ENCODE measurements at places on chromosomes 6 and 20. TPM values are rescaled to one million over a fixed set of nuclear protein-coding genes. Genes with fewer than 3 reads are reported as not detected.
A peak's percentile ranks its signal among the peaks of the same experiment; 100 is the strongest.

DNA sequence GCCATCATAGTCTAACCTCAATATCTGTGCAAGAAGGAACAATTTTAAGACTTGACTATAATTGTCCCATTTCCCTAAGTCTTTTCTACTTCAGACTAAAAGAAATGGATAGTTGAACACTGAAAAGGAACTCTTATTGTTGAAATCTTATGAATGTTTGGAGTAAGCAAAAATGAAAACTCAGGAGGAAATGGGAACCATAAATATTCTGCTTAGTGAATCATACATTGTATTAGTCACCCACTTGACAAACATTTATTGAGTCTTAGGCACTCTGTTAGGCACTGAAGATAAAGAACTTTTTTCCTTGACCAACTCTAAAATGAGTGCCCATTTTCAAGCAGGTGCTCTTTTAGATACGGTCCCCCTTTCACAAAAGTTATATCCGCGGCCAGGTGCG, 8.7 kb downstream of the CCDC170 start:
- H3K4me3 ChIP-seq = no peak overlapping the region
- H3K27me3 ChIP-seq = no peaks in the 10 kb centered on the region
- H3K27ac ChIP-seq = no peak overlapping the region
- no peaks in the 10 kb centered on the region for H3K36me3 ChIP-seq
- DNase-seq = no peak

DNA sequence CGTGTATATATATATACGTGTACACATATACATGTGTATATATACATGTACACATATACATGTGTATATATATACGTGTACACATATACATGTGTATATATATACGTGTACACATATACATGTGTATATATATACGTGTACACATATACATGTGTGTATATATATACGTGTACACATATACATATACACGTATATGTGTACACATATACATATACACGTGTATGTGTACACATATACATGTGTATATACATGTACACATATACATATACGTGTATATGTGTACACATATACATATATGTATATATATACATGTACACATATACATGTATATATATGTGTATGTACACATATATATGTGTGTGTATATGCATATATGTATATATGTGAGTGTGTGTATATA, 317.2 kb downstream of the LAMA2 start:
- H3K27me3 ChIP-seq = no peaks in the 10 kb centered on the region
- no peak for DNase-seq
- H3K4me1 ChIP-seq = no peaks in the 10 kb centered on the region
- H3K27ac ChIP-seq = no peak overlapping the region

- H3K27me3 ChIP-seq = peaks cover 4% of the 10 kb centered on the region
- H3K36me3 ChIP-seq = no peaks in the 10 kb centered on the region
- no peak overlapping the region for H3K4me3 ChIP-seq
Measured at GRCh38 chr6:44329858-44330257, 12.6 kb upstream of the SPATS1 start.

The LY6G6C gene
- not detected for total RNA-seq

- H3K36me3 ChIP-seq = no peaks in the 10 kb centered on the region
- no peak overlapping the region for H3K4me3 ChIP-seq
- peak; percentile 65 for DNase-seq
- H3K27me3 ChIP-seq = no peaks in the 10 kb centered on the region
Measured at GRCh38 chr6:25874822-25875562, 949 bp upstream of the SLC17A3 start.

- H3K4me3 ChIP-seq = no peak overlapping the region
- H3K27ac ChIP-seq = no peak overlapping the region
- no peaks in the 10 kb centered on the region for H3K36me3 ChIP-seq
- peaks cover 12% of the 10 kb centered on the region for H3K4me1 ChIP-seq
Measured at GRCh38 chr6:39050453-39051112, 2.0 kb downstream of the GLP1R start.

The CDKAL1 gene
- 21.3 TPM for total RNA-seq

The BTN1A1 gene
- not detected for total RNA-seq

DNA sequence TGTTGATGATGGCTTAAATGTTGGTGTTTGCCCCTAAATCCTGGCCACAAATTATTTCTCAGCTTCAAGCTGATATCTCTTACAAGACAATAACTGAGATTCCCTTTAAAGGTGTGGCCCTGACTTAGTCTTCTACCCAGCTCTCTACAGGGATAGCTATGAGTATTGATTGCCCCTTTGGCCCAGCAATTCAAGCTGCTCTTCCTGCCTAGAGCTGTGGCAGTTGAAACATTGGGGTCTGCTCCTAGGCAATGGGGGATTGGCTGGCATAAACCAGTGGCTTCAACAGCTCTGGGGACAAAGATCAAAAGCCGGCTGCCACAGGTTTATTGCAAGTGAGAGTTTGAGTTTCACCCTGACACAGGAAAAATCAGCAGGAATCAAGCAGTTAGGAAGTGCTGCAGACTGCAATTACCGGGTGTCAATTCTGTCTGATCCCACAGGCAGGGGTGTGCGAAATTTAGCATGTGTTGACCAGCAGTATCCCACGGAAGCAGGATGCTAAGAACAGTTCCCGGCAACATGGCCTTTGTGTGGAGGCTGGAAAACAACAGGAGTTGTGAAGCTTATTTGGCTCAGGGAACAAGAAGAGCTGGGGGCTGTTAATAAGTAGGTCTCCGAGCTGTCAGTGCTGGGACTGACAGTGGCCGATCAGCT, 66.2 kb upstream of the IYD start:
- H3K27me3 ChIP-seq = no peaks in the 10 kb centered on the region
- no peaks in the 10 kb centered on the region for H3K36me3 ChIP-seq
- DNase-seq = no peak
- no peaks in the 10 kb centered on the region for H3K4me1 ChIP-seq
- no peak overlapping the region for H3K27ac ChIP-seq

- peaks cover 41% of the 10 kb centered on the region for H3K36me3 ChIP-seq
- no peaks in the 10 kb centered on the region for H3K4me1 ChIP-seq
- no peaks in the 10 kb centered on the region for H3K27me3 ChIP-seq
- no peak for DNase-seq
- H3K27ac ChIP-seq = no peak overlapping the region
- no peak overlapping the region for H3K4me3 ChIP-seq
Measured at GRCh38 chr6:157139054-157139708, 184.1 kb downstream of the TMEM242 start.

The WFDC12 gene
- not detected for total RNA-seq

The SPATS1 gene
- total RNA-seq = not detected

The NANP gene
- 1.1 TPM for total RNA-seq

The PRRT1 gene
- 3.2 TPM for total RNA-seq

The SLC22A7 gene
- not detected for total RNA-seq

DNA sequence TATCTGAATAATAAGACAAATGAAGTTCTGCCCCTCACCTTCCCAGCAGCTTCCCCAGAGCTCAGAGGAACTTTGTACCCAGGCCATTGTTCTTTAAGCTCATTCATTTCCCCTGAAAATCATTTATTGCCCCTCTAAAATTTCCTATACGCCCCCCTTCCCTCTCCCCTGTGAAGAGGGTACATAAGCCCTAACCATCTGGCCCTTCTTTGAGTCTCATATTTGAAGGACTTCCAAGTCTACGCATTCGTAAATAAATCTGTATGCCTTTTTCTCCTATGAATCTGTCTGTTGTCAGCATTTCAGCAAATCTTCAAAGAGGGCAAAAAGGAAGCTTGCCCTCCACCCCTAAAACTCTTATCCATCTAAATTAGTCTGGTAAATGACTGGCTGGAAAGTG, 73.1 kb upstream of the DST start:
- no peaks in the 10 kb centered on the region for H3K27me3 ChIP-seq
- H3K27ac ChIP-seq = no peak overlapping the region
- DNase-seq = no peak
- no peak overlapping the region for H3K4me3 ChIP-seq

The HSPA1A gene
- total RNA-seq = 8.1 TPM

The CCND3 gene
- 247 TPM for total RNA-seq
